ENCODE measurements at places on chromosomes 11 and 22.

GRCh38 chr11:29527391-29527936 is 489.4 kb downstream of the KCNA4 start:
- DNase-seq: no peak

DNA sequence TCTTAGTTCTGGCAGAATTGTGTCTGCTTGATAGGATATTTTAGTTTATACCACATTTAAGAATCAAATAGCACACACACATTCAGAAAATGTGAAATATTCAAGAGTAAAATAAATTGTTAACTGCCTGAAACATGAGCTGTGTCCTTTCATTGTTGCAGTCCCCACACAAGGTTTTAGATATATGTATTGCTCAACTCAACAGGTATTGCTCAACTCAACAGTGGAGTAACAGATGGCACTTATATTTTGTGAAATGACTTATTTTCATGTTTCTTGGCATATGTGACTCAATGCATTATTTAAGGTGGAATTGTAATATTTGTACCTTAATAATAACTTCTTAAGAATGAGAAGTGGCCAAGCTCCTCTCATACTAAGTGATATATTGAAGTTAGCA is 760.3 kb downstream of the CNTN5 start:
- DNase-seq: no peak

DNA sequence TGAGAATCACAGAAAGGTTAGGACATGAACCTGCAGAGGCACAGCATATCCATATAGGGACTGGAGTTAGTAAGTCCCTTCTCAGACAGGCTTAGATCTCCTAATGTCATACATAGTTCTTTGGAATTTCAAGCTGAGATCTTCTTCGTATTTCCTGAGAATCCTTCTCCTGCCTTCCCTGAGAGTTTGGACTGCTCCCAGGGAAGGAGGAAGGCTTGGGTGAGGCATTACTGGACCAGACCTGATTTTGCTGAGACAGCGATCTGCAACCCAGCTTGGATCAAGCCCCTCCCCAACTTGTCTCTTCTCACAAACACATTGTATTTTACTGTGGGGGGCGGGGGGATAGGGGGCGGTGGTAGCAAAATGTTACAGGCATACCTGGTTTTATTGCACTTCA is 108.5 kb downstream of the TSPAN18 start:
- no peak for DNase-seq

GRCh38 chr11:88692306-88693086 is 355.0 kb upstream of the CTSC start:
- DNase-seq: no peak

DNA sequence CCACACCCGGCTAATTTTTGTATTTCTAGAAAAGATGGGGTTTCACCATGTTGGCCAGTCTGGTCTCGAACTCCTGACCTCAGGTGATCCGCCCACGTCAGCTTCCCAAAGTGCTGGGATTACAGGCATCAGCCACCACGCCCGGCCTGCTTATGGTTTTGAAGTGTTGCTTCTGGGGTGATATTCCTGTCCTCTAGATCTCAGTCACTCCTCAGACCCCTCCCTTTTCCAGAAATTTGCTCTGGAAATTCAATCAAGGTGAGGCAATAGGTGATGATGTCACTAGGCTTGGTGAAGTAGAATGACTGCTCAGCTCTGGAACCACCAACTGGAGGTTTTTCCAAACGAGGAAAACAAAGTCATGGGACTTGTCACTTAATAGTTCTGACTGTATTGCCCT is 36.6 kb upstream of the CREB3L1 start:
- no peak for DNase-seq

DNA sequence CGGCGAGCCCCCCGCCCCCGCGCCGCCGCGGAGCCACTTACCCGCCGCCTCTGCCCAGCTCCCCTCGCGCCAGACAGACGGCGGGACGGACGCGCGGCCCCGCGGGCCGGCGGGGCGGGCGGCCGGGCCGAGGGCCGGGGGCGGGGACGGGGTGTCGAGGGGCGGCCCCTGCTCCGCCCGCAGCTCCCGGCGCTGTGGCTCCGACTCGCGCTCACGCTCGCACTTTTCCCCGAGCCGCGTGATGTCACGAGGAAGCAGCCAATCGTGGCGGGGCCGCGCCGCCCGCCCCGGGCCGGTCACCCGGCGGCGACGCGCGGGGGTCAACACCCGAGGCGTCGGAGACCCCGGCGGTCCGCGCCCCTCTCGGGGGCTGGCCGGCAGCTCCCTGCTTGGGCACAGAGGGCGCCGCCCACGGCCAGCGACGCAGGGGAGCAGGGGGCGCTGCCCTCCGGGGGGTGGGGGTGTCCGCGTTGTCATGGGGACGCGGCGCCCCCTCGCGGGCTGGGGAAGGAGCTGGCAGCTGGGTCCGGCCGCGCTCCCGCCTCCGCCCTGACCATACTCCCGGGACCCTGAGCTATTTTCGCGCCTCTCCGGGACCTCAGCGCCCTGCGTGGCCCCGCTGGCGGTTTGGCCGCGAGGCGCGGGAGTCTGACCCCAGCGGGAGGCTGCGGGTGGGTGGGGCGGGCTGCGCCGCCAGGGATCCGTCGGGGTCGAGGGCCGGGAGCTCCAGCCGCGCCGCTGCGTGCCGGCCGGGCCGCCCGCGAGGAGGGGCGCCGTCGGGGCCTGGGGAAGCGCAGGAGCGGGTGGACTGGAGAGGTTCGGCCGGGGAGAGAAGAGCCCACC is at the start of gene CHRM4:
CHRM4 (minus strand) TSS at position 199 of the 843 bp plus-strand sequence. CDS start 5,219 bp downstream, outside the sequence.
- DNase-seq: no peak

DNA sequence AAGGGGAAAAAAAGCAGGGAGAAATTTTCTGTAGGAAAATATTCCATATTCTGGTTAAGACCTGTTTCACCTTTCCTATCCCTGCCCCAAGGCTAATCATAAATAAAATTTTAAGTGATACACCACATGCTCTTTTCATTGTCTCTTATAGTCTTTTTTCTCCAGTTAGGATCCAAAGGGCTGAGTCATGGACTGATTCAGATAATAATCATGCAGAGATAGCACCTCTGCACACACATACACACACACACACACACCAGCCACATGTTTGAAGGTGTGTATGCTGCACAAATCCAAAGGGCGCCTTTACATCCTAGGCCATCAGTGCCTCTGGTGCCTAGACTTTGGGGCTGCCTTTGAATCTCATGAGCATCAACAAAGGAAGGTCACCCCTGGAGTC is 35.5 kb upstream of the CWF19L2 start:
- DNase-seq: no peak

DNA sequence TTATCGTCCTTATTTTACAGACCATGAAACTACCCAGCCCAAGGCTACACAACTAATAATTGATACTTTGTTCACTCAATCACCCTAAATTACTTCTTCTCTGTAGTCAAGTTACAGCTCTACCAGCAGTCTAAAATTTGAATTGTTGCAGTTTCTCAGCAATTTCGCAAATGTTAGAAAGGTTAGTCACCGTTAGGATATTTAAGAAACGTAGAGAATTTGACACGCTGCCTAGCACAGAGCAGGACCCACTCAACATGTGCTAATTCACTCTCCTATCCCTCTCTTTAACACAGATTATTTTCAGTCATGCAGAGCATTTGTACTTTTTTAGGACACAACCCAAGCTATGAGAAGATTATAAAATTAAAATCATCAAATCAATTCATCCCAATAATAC is 771.1 kb upstream of the LUZP2 start:
- DNase-seq: no peak

- no peak for DNase-seq
These were observed 1.0 kb upstream of the PLAAT2 start for GRCh38 chr11:63564056-63564774.

GRCh38 chr11:100152766-100153165 is 534.3 kb upstream of the ARHGAP42 start:
- no peak for DNase-seq

DNA sequence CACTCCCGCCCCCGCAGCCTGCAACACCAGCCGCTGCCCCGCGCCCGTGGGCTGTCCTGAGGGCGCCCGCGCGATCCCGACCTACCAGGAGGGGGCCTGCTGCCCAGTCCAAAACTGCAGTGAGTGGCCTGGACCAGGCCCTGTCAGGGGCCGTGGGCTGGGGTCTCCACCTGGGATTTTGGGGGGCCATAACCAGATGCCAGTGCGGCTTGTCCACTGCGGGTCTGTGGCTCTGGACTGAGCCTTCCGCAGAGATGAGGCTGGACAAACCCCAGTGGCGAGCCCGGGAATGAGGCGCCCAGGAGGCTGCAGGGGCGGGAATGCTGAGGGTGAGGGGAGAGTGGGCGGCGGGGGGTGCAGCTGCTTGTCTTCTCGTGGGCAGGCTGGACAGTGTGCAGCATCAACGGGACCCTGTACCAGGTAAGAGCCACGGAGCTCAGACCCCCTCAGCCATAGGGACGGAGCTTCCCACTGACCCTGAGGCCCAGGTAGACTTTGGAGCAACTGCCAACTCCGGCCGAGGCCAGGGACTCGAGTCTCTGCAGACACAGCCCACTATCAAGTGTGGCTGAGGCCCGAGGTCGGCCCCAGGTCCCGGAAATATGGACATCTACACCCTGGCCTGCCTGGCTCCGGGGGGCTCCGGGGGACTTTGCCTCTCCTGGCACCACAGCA is 24.8 kb upstream of the MUC5B start:
- DNase-seq: no peak

DNA sequence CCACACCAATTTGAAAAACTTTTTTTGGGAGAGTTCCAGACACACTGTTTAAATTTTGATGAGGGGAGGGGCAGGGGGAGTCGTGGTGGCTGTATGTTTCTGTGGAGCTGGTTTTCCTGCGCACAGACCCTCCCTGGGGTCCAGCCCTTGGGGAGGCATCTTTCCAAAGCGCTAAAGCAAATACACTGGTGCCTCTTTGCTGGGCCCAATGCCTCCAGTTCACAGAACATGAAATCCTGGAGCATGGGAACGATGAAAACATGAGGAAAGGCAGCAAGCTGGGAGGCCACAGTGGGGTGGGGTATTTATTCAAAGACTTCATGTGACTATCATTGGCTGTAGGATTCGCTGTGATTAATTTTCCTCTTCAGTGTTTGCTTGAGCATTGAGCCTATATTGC is 135.3 kb downstream of the CCDC34 start:
- DNase-seq: no peak

- no peak for DNase-seq
These were observed 24.4 kb downstream of the RTN4R start for GRCh38 chr22:20243537-20244249.

GRCh38 chr11:6894097-6894496 is 1.8 kb upstream of the OR2D2 start:
- no peak for DNase-seq

DNA sequence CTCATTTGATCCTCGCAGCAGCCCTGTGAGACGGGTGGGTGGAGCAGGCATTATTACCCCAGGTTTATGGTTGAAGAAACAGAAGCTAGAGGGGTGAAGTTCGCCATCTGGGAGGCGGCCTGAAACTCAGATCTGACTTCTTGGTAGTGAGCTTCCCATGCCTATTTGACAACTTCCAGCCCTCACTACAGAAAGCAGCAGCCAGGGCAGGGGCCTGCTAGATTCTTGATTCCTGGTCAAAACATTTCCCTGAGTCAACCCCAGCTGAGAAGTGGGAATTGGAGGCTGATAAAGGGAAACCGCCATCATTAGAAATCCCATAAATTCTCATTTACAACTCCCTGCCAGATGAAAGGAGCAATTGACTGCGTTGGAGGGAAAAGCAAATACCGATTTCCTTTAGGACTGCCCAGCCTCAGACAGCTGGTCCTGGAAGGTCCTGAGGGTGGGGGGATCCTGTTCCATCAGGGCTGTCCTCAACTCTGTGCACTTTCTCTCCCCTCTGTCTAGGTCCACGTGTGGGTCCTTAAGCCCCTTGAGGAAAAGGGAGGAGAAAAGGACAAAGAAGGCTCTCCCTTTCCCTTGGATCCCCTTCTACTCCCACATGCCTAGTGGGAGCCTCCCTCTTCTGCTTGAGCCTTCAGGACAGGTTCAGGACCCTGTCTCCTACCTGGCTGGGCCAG is 10.2 kb upstream of the NECTIN1 start:
- no peak for DNase-seq

GRCh38 chr11:34836958-34837856 is 79.0 kb downstream of the APIP start:
- no peak for DNase-seq

DNA sequence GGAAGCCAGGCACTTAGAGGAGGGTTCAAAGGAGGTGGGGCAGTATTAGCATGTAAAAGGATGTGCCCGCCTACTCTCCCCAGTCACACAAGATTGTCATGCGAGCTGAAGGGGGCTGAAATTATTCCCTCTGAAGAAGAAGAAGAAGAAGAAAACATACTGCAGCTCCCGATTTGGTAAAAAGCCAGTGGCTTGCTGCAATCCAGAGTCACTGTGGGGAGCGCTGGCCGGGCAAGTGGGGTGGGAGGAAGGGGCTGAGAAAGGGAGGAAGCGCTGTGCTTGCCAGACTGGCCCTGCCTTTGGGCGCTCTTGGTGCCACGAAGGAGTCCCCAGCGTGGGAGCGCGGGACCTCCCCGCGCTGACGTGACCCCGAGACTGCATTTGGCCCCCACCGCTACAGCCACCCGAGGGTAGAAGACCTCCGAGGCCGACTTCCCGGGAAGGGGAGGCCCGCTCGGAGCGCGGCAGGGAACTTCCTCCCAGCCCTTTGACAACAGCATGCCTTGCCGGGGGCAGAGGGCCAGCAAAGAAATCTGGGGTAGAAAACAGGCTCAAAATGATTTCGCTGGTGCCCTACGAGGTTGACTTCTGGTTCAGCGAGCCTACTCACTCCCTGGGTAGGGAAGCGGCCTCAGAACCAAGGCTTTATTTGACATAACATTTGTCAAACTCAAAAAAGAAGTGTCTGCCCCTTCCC is 906.3 kb downstream of the DLG2 start:
- no peak for DNase-seq

DNA sequence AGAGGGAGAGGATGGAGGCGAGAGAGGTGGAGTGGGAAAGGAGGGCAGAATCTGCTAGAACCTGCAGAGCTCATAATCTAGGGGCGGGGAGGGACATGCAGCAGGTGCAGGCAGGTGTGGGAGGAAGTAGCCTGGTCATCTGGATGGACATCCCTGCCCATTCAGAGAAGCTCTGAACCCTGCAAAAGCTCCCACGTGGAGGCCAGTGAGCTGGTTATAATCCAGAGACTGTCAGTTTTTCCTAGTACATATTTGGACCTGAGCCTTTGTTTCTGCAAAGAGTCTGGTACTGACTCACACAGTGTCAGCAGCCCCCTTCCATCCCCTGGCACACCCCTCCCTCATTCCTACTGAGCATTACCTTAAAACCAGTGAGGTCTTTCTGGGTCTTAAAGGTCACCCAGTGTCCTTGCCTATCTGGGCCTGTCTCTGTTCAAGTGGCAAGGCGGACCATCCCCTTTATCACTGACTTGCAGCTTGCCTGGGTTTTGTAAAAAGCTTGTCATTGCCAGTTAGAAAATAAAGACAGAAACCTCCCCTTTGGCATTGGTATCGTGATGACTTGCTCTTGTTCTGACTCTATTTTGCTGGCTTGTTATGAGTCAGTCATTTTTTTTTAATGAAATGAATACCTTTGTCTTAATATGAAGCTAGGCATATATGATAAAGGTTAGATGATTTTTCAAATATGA is 26.1 kb downstream of the PTPRJ start:
- no peak for DNase-seq

- DNase-seq: no peak
These were observed 97.8 kb upstream of the CSNK2A3 start for GRCh38 chr11:11450744-11451362.

DNA sequence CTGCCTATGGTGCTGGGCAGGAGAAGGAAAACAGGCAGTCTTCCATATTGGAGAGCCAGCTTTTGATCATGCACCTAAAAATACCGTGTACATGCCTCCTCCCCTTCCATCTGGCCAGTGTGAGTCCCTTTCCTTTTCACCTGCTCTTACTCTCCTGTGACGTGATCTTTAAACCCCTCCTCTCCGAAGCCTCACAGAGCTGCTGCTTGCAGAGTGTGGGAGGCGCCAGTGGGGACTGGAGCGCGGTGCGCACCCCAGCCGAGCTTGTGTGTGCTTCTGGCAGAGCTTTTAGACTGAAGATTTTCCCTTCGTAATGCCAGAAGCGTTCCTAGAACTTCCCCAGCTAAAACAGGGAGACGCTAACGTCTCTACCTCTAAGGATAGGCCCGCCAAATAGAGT is 29.8 kb downstream of the MUC6 start:
- no peak for DNase-seq

Data from GOT3 (cell line).